ENCODE measurements at places on chromosomes 3 and 15.

GRCh38 chr3:2096216-2096615 lies 2.5 kb upstream of the CNTN4 start:
- DNase-seq, result no peak

DNA sequence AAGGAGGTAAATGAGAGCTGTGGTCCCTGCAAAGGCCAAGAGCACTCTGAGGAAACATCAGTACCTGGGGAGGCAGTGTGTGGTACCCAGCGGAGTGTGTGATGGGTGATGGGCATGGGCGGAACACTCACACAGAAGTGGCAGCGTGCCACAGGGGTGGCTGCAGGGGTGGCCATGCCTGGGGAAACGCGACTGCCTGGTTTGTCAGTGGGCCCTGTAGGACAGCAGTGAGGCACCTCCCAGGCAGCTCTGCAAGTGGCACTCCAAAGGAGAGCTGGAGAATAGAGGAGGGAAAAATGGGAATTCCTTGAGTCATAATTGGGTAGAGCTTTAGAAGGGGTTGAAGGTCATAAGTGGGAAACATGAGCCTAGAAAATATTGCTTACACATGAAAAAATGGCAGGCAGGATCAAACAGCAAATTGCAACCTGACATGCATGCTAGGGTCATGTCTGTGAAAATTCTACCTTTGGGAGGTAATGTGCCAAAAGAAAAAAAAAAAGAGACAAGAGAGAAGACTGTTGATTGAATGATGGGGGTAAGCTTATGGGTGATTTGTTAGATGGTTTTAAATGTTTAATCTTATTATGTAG lies 138.4 kb downstream of the RPLP1 start:
- DNase-seq, result no peak

DNA sequence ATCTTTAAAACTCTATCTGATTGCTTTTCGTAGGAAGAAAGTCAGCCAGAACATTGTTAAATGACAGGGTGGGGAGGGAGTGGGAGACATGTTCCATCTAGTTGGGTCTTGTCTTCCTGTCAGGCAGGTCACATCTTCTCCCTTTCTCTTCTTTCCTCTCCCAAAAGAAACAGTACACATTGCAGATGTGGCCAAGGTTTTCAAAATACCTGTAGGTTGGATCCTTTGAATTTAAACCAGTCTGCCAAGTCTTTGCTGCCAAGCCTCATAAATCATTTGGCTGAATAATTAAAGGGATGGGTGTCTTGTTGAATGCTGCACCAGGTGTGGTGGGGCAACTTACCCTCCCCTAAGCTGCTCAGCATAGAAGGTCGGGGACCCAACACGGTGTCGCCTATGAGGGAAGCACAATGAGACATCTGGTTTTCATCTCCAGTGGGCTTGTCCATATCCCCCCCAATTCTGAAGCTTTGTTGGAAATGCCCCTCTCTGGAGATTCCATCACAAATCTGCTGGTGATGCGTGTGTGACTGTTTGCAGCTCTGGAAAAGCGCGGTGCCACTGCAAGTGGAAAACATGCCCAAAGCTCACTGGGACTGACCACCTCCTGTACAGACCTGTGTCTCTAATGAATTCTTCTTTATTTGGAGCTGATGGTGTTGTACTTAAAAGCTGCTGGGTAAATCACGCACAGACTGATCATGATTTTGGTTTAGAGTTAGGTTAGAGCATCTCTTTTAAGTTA lies 112.6 kb downstream of the FILIP1L start:
- DNase-seq, result no peak

- DNase-seq, result no peak
Measured at GRCh38 chr15:35669021-35669420, 123.1 kb upstream of the DPH6 start.

DNA sequence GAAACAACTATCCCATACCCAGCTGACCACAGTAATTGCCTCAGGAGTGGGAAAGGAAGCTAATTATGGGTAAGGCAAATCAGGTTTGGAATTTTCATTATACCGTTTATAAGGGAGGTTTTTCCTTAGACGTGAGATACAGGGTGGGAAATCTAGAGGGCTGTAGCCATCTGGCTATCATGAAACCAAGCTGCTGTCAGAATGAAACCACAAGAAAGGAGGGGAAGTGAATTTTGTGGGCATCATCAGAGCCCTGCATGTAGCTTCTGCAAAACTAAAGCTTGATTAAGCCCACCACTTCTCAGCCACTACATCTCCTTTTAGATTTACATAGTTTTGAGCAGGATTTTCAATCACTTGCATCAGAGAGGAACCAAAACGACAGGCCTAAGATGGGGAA lies 893.5 kb downstream of the TUSC7 start:
- no peak for DNase-seq

DNA sequence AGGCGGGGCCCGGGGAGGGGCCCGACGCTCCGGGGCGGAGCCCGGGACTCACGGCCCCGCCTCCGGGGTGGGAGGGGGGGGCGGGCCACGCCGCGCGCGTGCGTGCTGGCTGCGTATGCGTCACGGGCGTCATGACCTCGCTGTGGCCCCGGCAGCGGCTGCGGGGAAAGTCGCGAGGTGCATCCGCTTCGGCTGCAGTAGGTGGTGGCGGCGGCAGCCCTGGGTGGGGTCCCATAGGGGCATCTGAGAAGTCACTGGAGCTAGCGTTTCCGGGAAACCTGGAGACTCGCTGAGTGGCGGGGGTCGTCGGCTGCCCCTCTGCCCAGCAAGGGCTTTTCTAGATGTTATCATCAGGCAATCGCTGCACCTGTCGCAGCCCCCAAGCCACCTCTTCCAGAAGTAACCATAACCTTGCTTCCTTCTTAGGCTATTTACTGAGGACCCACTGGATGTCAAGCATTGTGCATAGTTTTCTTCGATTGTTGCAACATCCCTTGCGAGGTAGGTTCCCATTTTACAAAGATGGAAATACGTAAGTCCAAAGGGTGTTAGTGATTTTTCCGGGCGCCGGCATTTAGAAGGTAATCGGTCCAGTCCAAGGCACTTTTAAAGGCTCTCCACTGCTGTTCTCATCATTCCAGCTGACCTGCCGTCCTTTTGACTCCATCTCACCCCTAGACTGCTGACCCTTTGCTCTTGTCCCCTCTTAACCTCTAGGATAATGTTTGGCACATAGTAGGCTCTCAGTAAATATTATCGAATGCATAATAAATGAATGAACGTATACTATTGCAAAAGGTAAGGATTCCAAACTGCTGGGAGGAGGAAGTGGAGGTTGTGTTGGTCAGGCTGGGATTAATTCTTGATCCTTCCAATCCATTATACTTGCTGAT lies at the start of gene GDPGP1:
Gene GDPGP1, plus strand, starts transcription at position 114 of the 893 bp plus-strand sequence. CDS start 6,700 bp downstream, outside the sequence.
- DNase-seq, result no peak

- no peak for DNase-seq
Measured at GRCh38 chr15:32908135-32908801, 190.5 kb downstream of the GREM1 start.

- DNase-seq, result no peak
Measured at GRCh38 chr15:79066391-79067071, 24.0 kb downstream of the RASGRF1 start.

- no peak for DNase-seq
Measured at GRCh38 chr15:88512601-88513000, 33.9 kb downstream of the DET1 start.
